ENCODE measurements at places on chromosomes 2 and 18.

DNA sequence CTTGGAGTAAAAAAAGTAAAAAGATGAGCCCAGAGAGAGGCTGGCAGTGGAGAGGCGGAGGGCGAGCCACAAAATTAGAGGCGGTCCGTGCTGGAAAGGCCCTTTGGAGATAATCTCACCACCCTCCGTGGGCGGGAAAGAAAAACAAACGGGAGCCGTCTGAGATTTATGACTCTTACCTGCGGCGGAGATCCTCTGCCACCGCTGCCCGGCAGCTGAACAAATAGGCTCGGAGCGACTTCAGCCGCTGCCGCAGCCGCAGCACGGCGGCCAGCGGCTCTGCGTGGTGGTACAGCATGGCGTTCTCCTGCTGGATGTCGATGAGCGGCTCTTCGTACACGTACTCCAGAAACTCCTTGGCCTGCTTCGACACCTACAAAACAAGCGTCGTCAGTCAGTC, 94.6 kb downstream of the PLEKHM3 start:
- no peak for DNase-seq

DNA sequence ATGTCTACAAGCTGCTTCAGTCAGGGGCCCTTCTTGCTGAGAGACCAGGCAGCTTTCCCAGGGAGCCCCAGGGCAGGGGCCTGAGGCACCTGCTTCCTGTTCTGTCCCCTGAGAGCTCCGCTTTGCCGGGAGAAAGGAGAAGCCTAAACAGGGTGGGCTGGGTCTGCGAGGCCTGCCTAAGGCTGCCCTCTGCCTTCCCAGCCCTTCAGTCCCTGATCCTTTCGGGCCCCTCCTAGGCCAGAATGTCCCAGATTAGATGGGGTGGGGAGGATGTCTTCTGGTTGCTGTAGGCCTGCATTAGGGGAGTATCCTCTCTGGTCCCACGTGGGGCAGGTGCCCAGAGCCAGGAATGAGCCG, 72.4 kb downstream of the TGOLN2 start:
- no peak for DNase-seq

DNA sequence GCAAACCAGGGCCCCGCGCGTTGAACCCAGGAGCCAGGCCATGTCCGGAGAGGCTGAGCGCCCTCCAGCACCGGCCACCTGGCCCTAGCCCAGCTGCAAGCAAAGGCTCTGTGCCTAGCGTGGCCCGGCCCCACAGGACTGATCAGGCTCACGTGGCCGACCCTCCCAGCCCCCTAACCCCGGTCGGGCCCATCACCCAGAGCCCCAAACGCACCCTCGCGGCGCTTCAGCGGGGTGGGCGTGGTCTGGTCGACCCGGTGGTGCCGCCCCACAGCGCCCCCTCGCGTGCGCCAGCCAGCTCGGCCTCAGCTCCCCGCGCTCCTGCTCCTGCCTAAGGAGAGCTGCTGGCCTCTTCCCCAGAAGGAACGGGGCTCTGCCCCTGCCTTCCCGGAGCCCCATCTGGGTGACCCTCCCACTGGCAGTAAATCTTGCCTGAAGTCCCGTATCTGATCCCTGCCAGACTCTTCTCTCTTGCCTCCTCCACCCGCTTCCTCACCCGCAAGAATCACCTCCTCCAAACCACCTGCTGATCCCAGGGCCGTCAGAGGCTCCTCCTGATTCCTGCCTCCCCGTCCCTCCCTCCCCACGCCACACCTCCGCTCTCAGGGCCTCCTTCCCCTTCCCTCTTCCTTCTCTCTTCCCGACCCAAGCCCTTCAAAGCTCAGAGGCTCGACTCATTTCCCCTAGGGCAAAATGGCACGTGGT, 12.3 kb upstream of the TEX51 start:
- peak; percentile 39 for DNase-seq

DNA sequence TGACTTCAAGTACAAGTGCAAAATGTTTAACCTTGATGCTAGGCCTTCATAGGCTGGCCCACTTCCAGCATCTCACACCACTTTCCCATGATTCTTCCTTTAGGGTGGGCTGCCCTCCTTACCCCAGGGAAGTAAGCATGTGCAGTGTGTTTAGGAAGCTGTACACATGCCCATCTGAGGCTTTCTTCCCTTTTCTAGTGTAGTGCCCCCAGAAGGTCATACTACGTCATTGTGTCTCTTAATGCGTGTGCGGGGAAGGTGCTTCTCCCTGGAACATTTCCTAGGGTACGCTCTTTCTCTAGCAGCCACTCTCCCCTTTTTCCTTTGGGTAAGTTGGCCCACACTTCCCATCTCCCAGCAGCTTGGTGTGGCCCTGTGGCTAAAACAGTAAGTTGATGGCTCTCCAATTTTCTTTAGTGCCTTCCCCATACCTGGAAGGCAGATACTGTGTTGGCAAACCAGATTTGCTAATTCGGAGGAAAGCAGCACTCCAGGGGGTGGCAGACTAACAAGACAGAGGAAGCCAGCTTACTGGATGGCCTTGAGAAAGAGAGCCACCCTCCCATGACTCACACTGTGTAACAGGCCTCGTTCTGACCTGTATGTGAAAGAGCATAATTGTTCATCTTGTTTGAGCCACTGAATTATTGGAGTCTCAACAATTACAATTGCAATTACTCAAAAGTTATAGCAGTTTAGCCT, 1.1 kb upstream of the SULT6B1 start:
- no peak for DNase-seq

- DNase-seq, result no peak
Observed at GRCh38 chr2:73841912-73842738, 13.4 kb downstream of the STAMBP start.

DNA sequence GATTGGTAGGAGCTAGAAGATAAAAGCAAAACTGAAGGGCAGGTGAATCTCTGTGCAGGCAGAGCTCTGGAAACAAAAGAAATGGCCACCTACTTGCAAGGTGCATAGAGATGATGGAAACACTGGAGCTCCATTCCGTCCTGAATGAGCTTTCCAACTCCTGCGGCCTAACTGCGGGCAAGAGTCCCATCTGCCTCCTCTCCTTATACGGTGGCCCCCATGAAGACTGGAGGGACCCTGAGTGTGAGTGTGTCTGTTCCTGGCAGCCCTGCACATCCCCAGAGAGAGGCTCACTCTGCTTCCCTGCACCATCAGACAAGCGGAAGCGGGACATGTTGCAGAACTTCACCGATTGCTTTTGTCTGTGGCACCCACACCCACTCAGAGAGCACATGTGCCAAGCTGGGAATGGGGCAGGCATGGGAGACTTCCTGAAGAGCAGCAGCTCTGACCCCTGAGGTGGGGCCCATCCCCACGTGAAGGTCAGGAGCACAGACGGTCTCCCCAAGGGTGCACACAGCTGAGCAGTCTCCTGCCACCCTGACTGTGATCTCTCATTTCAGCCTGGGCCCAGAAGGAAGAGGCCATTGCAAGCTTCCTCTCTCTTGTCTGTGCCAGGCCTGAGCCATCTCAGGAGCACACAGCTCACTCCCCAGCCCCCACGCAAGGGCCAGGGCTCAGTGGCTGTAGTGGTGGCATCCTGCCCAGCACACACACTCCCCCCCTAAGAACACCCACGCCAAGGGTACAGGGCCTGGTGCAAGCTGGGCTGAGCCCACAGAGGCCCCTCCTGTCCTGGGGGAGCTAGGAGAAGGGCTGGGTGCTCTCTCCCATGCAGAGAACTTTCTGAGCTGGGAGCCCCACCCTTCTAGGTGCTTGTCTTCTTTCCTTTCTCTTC, 75.3 kb downstream of the STPG4 start:
- no peak for DNase-seq

DNA sequence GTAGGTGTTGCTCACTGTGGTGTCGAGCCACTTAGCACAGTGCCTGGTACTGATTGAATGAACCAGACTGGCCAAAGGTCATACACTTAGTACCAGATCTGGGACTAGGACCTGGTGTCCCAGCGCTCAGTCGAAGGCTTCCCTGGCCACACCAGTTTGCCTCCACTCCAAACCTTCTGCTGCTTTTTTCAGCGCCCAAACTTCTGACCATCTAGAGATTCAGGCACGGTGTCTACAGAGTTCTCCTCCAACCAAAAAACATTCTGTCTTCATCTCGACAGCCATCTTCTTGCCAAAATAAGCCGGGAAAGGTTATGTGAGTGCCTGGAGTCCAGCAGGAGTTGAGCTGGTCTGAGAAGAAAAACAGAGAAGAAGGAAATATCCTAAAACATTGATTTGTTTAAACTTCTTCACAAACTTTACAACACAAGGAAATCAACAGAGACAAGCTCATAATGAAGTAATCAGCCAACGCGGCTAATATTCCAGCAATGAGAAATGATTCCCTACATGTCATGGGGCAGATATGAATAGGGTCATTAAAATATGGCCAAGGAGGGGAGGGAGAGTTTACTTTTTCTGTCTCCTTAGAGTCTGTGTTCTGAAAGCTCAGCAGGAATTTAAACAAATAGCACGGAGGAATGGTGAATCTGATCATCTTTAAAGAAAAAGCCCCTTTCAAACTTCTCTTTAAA, 2.3 kb upstream of the GLI2 start:
- no peak for DNase-seq

DNA sequence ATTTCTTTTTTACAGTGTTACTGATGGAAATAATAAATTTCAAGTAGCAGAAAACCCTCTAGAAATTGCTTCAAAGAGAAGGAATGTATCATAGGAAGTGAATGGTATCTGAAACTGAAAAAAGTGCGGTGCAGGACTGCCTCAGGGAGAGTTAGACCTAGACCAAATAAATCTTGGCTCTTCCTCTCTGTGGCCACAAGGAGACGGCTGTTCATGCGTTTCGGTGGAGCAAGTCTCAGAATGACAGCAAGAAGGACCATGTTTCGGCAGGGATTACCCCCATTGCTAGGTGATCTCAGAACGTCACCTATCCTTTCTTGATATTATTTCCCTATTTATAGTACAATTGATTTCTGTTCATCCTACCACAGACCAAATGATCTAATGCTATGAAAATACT, 522.3 kb downstream of the SOX11 start:
- no peak for DNase-seq

DNA sequence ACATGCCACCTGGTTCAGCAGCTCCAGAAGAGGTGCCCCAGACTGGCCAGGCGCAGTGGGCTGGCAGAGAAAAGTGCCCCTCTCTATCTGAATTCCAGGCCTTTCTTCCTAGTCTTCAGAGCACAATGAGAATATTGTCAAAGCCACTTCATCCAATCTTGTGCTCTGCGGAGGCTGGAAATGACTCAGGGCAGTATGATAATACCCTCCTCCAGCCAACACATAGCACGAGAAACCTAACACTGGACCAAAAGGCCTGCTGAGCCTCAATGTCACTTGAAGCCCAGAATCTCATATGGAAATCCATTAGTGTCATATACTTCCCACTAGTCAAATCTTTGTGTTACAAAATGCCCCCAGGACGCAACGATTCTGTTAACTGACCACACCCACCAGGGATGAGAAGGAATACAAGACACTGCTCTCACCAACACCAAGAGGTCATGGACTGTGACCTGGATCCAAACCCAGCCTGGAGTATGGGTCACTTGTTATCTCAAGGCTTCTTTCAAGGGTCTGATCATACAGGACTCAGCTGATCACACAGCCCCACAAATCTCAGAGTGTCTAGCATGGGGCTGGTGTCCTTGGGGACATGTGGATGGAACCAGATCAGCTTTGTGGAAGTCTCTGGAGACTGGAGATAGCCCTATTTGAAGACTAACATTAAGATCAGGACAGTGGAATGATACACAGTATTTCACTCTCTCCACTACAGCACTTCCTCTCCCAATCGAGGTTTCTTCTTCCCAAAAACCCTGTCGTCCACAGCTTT, 10.1 kb downstream of the KIF3C start:
- DNase-seq, result no peak

DNA sequence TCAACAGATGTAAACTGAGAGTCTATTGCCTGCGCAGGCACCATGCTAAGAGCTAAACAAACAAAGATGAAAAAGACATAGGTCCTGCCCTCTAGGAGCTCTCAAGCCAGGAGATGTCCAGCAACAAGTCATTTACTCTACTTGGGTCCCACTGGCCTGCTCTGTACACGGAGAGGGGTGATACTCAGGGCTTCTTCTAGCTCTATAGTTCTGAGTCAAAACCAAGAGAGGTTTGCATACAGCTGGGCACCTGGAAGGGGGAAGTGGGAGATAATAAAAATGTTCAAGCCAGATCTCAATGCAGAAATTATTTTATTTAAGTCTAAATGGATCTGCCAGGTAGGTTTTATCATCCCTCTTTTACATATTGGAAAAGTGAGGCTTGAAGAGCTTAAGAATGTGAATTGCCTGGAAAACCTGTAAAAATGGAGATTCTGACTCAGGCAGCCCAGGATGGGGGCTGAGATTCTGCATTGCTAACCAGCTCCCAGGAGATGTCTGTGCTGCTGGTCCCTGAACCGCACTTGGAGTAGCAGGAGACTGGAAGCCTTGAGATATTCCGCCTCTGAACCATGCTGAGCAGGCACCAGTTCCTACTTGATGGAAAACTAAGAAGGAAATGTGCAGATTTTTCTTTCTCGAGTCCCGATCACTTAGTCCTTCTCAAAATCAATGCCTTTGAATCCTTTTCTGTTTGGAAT, 201.1 kb downstream of the PRKCE start:
- DNase-seq, result no peak

DNA sequence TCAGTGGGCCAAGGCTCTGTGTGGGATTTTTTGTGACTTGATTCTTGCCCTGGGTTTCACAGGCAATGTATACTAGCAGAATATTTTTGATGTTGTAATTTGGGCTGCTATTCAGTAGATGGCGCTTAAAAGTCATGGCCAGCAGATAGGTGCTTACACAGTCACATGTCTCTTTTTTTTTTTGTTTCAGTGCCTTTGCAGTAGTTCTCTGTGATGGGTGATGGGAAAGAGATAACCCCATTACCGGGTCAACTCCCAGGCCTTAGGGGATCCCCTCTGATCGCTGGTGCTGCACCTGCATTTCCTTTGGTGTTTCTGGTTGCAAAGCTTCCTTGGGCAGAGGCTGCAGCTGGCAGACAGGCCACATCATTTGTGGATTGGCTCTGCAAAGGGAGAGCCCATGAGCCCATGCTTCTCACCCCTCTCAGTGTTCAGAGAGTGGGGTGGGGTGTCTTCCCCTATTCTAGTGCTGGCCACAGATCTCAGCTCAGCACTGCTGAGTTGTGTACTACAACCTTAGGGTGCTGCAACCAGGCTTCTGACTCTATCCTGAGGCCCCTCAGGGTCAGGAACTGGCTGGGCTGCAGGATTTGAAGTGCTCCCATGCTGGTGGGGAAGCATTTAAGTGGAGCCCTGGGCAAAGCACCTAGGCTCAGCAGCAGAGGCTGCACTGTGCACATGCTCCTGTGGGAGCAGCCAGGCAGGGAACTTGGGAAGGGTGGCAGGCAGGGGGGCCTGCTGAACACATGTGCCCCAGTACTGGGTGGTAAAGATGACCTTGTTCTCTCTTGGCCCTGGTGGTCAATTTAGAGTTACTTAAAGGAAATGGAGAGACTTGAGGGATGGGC, 219.8 kb upstream of the SPHKAP start:
- no peak for DNase-seq

GRCh38 chr2:195279840-195280427, 377.1 kb upstream of the SLC39A10 start:
- DNase-seq, result no peak

DNA sequence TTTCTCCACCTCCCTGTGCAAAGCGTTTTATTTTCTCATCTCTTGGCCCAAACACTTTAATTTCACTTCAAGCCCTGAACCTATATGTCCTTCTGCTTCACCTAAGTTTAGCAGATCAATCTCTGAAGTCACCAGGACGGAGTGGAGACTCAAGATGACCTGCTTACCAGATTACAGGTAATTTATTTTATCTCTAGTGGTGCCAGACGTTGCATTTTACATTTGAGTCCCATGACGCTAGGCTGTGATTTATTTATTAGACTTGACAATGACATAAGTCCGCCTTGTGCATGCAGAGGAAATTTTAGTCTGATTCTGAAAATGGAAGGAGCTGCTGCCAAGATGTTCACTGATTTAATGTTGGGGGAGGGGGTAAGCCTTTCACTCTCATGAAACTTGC, 73.9 kb downstream of the MRO start:
- DNase-seq, result no peak

GRCh38 chr2:57432528-57432927, 614.1 kb upstream of the VRK2 start:
- DNase-seq, result no peak

Measured in hematopoietic multipotent progenitor cell treated with erythropoietin and hydrocortisone succinate and interleukin-3 and kit ligand, for 15 days (in vitro differentiated cells).